Foreskin keratinocyte (primary cell): ENCODE measurements at places on chromosomes 4 and X. TPM values are rescaled to one million over a fixed set of nuclear protein-coding genes. Genes with fewer than 3 reads are reported as not detected.

The EXOC1L gene
- polyA plus RNA-seq = not detected in 2 replicates

The NELFA gene
- 21.0 and 24.4 TPM in 2 replicates for polyA plus RNA-seq

The LIMCH1 gene
- polyA plus RNA-seq = 0.02 and 0.13 TPM in 2 replicates

The NKX1-1 gene
- polyA plus RNA-seq = not detected in 2 replicates

The IQSEC2 gene
- polyA plus RNA-seq = 4.8 and 5.4 TPM in 2 replicates

The AMER1 gene
- polyA plus RNA-seq = 0.48 and 0.66 TPM in 2 replicates

The CYSLTR1 gene
- polyA plus RNA-seq = not detected in 2 replicates

The USP53 gene
- 3.0 and 4.3 TPM in 2 replicates for polyA plus RNA-seq

The SCLT1 gene
- polyA plus RNA-seq = 4.8 and 6.9 TPM in 2 replicates

The FABP2 gene
- not detected in 2 replicates for polyA plus RNA-seq

The APELA gene
- polyA plus RNA-seq = not detected in 2 replicates

The HTN1 gene
- not detected in 2 replicates for polyA plus RNA-seq

The ANOS1 gene
- polyA plus RNA-seq = 1.5 and 1.7 TPM in 2 replicates

The FGG gene
- not detected in 2 replicates for polyA plus RNA-seq

The LNX1 gene
- polyA plus RNA-seq = 0.03 and 0.09 TPM in 2 replicates

The TNIP3 gene
- 0.12 and 0.16 TPM in 2 replicates for polyA plus RNA-seq

The PLP1 gene
- polyA plus RNA-seq = 0.01 TPM in 1 of 2 replicates, not detected in the other

The VEGFD gene
- polyA plus RNA-seq = not detected in 2 replicates

The RPS6KA6 gene
- polyA plus RNA-seq = 0.47 and 0.50 TPM in 2 replicates

The SRPK3 gene
- polyA plus RNA-seq = 0.10 and 0.15 TPM in 2 replicates

The ODAPH gene
- 0.33 and 0.87 TPM in 2 replicates for polyA plus RNA-seq

The ANXA3 gene
- polyA plus RNA-seq = 361 and 377 TPM in 2 replicates

The MAGEA2 gene
- not detected in 2 replicates for polyA plus RNA-seq

The SHISA3 gene
- polyA plus RNA-seq = not detected in 2 replicates
